Activated T-helper 1 cell treated with anti-CD3 and anti-CD28 coated beads, Interleukin-12 subunit alpha, Interleukin-12 subunit beta, Interleukin-2, Interleukin-4 antibody, amounts not matched to agents 30 ng/mL and 10 ng/mL and 1 ng/mL, durations not matched to agents 14 hours and 24 hours and 36 hours (primary cell): ENCODE measurements at places on chromosomes 4 and X.

DNA sequence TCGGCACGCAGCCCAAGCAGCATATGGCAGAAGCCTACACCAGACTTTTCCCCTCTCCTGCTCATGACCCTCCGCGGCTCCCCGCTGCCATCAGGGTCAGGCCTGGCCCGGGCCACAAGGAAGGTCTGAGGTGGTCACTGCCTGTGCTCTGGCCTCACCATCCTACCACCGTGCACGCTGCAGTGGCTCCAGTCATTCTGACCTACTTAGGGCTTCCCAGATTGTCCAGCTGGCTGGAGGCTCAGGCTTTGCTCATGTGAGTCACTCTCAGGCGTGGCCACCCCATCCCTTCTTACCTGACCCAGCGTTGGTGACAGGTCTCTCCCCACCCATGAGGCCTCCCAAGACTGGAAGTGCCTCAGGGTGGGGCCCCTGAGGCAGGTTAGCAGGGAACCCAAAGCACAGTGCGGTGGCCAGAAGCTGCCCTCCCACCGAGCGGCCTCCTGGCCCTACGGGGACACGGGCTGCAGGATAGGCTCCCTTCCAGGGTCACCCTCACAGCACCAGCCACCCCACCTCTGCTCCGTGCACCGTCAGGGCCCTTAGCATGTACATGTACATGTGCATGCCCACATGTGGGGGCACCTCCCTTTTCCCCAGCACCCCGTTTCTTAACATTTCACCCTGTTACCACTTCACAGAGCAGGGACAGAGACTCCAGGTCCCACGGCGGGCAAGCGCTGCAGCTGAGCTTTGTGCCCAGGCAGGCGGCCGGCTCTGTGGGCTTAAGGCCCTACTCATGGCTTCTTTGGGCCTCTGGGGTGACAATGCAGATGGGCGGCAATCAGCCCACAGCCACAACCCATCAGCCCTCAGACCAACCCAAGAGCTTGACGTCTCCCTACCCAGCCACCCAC is 2.2 kb downstream of the TREX2 start:
- DNase-seq = no peak

- peak; percentile 73 for DNase-seq
Observed at GRCh38 chrX:40169193-40170101, 71.7 kb upstream of the BCOR start.

DNA sequence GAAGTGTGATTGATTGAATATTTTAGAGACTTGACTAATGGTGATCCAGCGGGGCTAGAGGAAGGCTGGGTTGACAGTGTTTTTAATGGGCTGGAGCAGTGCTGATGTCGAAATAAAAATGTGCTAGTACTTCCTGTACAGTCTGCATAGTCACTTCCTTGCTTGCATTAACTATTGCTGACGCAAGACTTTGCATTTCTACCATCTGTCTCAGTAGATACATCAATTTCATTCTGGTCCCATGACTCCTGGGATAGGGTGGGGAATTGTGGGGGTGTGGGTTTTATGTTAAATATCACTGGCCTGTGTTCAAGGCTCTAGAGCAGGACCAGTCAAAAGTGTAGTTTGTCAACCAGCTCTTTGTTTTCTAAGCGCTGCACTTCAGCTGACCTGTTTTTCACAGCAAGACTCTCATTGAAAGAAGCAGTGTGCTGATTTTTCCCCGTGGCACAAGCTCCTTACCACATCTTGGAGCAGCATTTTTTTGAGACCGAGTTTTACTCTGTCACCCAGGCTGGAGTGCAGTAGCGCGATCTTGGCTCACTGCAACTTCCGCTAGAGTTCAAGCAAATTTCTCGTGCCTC is 35.2 kb upstream of the PHEX start:
- no peak for DNase-seq

- no peak for DNase-seq
Observed at GRCh38 chr4:88791274-88791673, 93.6 kb upstream of the NAP1L5 start.

DNA sequence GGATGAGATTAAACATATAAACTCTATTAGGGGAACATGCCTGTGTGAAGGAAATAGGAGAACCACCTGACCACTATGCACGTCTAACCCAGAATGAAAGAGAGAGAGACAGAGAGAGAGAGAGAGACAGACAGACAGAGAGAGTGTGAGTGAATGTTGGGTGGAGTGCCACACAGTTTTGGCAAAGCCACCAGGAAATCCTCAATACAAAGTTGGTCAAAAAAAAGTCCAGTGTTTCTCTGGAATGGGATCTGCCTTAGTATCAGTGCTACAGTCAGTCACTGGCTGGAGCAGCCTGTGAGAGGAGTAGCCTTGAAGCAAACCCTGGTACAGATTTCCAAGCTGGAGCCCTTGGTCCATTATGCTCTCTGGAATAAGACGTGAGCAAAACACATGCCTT is 91.7 kb downstream of the GC start:
- no peak for DNase-seq

DNA sequence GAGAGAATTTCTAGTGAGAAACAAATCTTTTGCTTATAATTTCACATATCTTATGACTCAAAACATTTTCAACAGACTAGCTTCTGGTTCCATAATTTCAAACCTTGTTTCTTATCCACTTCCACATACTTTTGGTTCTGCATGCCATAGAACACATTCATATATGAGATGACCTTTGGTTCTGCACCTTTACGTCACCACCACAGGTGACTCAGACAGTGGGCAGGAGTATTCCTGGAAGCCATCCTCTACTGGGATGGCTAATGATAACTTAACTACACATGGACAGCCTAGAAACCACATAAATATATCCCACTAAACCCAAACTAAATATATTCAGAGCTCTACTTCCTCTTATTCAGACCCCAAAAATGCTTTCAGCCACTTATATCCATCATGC is 133.3 kb downstream of the DCK start:
- no peak for DNase-seq

DNA sequence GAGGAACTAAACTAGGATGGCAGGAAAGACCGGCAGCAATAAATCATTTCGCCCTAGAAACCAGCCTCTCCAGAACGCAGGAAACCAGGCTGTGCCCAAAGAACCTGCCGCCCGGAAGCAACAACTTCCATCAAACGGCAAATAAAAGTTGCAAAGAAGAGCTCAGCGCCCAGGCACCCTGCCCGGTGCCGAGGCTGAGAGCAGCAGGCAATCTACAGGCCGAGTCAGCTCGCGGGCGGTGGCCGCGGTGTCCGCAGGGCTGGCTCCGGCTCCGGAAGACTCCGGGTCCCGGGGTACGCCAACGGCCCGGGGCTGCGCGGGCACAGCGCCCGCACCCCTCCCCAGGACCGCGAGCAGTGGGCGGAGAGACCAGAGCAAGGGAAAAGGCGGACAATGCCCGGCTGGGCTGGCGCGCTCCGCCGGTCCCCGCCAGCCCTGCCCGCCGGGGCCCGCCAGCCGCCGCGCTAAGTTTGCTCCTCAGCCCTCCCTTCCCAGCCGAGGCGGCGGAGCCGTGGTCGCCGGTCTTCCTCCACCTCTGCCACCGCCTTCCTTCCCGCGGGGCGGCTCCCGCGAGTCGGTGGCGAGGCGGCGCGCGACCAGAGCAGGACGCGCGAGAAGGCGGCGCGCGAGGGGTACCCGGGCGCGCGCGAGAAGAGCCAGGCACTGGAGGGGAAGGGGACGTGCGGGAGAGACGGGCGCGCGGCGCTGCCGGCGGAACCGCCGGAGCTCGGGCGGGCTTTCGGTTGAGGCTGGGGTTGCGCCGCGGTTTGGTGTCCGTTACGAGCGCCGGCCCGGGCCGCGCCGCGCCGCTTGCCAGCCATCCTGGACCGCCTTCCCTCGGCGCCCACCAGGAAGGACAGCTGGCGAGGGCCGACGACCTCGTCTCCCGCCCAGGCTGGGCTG is 733 bp downstream of the FRYL start:
- DNase-seq = peak; percentile 66

GRCh38 chr4:104915864-104916263 is 230.8 kb upstream of the TET2 start:
- no peak for DNase-seq

DNA sequence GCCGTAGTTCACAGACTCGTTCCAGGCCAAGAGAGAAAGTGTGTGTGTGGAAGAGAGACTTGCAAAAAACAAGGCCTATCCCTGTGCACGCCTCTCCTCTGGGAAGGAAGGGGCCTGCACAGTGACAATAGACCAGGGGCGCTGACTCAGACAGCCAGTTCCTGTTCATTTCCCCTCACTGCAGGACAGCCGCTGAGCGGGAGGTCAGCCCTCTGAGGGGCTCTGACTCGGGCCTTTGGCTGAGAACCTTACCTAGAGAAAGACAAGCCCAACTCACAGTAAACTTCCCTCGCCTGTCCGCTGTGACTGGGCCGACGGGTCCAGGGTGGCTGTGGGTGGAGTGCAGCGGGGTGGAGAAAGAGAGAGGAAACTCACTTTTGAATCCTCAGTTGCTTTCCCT is 52.1 kb downstream of the RTL5 start:
- no peak for DNase-seq

GRCh38 chr4:64613046-64613445 is 203.8 kb upstream of the TECRL start:
- no peak for DNase-seq

DNA sequence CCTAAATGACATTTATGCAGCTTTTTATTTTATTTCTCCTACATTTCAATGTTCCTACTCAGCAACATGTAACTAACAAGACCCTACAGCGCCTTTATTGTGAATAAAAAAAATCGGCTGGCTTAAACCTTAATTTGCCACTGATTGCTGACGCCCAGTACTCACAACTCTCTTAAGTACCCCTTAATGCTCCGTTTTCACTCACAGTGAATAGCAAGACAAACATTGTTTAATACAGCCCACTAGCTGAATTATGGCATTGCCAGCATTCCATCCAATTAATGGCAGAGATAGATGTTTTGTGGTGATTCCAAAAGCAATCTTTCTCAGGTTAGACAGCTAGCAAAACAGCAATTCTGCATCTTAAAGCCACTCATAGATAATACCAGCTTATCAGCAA is 61.1 kb downstream of the PPARGC1A start:
- no peak for DNase-seq

DNA sequence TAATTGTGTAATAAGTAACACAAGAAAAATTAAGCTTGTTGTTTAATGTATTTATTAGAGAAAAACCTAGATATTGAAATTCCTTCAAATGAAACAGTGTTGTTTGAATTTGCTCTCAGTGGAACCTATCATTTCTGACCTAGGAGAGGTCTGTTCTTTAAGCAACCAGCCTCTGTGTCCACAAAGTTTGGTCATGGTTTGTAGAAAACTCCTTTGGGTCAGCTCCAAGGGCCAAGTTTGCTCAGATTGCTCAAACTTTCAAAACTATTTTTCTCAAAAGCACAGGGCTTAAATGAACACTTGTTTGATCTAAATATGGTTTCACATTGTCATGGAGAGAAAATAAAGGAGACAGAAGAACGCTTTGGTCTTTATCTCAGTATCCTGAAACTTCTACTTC is 29.6 kb upstream of the RPL34 start:
- no peak for DNase-seq

- no peak for DNase-seq
Observed at GRCh38 chr4:183448436-183448835, 4.0 kb downstream of the CDKN2AIP start.

DNA sequence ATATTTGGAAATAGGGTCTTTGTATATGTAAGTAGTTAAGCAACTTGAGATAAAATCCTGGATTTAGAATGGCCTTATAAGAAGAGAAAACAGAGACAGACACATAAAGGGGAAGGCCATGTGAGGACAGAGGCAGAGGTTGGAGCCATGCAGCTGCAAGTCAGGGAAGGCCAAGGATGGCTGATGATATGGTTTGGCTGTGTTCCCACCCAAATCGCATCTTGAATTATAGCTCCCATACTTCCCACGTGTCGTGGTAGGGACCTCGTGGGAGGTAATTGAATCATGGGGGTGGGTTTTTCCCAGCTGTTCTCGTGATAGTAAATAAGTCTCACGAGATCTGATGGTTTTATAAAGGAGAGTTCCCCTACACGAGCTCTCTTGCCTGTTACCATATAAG is 76.3 kb downstream of the STK32B start:
- no peak for DNase-seq

DNA sequence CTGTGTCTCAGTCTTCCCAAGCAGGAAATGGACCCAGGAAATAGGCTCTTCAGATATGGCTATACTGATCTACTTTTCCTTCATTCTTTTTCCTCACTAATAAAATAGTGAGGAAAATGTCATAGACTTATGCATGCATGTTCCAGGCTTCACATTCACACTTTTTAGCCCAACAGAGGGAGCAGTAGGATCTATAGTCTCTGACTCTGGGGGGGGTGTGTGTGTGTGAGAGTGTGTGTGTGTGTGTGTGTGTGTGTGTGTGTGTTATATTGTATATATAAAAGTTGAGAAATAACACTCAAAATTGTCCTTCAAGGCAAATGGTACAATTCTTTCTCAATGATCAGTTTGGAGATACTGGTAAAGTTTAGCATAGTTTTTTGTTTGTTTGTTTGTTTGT is 297.2 kb upstream of the GALNT7 start:
- DNase-seq = no peak

DNA sequence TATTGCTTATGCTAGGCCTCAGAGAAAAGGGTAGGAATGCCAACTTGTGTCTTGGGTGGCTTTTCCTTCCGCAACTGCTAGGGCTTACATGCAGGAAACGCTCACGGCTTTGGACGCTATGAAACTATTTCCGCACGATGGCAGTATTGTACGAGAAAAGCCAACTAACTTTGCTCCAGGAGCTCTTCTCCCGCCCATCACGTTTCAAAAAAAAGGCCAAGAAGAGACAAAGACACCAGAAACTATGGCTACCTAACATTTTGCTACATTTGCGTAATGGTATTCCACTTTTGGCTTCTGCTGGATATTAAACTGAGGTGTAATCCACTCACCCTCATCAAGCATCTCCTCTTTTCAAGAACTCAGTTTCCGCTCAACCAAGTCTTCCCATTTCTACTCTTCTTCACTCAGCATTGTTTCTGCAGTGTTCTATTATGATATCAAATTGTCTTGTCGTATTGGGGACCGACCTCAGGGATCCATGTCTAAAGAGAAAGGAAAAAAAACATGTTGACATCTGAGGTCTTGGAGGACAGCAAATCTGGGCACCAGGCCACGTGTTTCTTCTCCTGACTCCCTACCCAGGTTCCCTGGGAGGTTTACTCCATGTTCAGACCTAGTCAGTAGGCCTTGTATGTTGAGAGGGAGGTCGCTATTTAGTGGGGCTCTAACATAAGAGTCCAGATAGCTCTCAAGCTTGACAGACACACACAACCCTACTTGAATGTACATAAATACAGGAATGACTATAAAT is 239.4 kb upstream of the STK26 start:
- no peak for DNase-seq

- DNase-seq = no peak
Observed at GRCh38 chr4:53960843-53961242, 103.6 kb downstream of the CHIC2 start.

- DNase-seq = no peak
Observed at GRCh38 chr4:113981591-113981990, 2.1 kb upstream of the ARSJ start.

DNA sequence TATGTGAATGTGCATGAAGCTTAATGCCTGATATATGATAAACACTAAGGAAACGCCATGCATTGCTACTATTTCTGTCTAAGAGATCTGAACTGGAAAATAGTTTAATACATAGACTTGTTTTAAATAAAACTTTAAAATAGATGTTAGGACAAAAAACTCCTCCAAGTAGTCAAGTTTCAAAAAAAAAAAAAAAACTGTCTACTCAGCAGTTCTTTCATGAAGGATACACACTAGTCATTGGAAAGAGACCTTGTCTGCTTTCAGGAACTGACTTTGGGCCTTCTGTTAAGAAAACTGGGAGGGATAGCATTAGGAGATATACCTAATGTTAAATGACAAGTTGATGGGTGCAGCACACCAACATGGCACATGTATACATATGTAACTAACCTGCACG is 138.4 kb downstream of the ANTXR2 start:
- no peak for DNase-seq
